ENCODE measurements at places on chromosomes 7 and 10. TPM values are rescaled to one million over a fixed set of nuclear protein-coding genes. Genes with fewer than 3 reads are reported as not detected.

GRCh38 chr10:30056767-30057355, 2.5 kb downstream of the JCAD start:
- DNase-seq: no peak

DNA sequence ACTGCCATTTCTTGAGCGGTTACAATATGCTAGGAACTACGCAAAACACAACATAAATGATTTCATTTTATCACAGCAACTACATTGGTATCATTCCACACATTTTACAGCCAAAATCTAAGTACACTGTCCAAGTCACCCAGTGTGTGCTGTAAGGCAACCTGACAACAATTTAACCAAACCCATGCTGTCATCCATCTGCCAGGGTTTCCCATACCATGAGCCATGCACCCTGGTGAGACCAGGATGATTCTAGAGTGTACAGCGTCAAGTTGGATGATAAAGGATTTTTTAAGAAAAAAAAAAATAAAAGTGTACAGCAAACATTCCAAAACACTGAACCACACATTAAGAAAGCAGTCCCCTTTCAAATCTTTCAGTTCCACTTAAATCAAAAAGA, 52.9 kb downstream of the PIK3AP1 start:
- DNase-seq: no peak

DNA sequence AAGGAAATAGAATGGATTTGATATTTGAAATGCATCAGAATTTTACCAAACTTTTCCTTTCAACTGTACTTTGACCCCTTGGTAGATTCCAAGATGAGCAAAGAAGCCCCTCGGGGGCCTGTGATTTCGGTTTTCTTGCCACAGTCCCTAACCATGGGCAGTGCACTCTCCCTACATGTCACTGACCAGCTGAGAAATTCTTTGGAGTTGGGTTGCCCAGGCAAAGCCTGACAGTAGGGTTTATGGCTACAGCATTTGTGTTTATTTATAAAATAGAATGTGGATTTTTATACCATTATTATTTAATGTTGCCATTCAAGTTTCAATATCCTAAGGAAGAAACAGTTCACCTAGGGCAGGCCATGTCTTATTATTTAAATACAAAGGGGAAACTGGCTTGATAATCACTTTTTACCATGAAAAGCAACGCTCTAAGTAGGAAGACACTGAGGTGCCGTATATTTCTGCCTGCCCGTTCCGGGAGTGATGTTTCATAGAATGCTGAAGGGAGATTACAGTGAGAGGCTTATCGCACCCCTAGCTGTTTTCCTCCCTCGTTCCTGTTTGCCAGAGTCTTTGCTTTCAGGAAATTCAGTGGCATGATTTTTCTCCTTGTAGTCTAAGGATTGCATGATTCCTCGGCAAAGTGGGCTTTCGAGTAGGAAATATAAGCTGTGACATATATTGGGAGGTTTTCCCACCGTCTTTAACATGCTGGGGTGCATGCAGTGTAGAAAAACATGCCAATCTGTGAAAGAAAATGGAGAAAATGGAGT, 35.8 kb downstream of the WIPF3 start:
- DNase-seq: no peak

DNA sequence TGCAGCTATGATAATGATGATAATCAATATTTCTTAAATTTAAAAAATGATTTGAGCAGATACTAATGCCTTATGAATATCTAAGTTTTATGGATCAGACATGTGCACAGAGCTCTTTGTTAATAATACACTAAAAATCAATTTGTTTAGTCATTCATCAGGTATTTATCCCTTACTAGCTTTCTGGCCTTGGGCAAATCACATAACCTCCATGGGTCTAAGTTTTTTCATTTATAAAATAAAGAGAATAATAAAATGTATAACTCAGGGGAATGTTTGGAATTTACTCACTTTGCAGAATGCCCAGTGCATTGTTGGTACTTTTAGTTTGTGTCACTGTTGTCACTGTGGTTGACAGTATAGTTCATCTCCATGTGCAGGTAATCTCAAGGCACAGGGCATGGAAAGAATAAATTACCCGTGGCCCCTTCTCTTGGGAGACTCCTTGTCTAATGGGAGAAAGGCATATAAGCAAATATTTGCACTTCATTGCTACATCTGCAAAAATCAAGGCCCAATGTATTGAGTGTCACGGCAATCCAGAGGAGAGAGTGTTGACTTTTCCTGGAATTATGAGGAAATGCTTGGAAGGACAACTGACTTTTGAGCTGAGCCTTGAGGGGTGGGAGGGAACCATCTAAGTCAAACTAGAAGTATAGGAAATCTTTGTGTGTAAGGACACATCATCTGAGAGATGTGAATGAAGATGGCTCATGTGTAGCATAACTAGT, 64.7 kb upstream of the CTTNBP2 start:
- no peak for DNase-seq

- DNase-seq: no peak
Observed at GRCh38 chr10:101035314-101035713, 4.3 kb downstream of the SFXN3 start.

Gene GPR85
- not detected for total RNA-seq

All from vagina (tissue), 2 donors.